ENCODE measurements at places on chromosomes 4 and X.

- no peak for DNase-seq
These were observed 17.7 kb upstream of the PIM2 start for GRCh38 chrX:48936429-48937053.

DNA sequence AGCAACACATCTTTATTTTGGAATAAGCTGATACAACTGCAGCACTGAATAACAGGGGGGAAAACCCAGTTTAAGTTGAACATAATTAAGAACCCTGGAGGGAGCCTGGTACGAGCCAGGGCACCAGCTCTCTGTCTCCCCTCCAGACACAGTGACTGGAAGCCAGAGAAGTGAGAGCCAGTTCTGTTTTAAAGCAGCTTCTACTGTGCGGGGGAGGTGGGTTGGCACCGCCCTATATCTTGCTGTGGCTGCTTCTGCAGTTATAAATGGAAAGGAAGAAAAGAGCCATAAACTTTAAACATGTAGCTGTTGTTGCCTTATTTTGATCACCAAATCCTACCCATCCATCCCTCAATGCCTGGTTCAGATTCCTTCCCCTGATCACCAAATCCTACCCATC, 207.9 kb upstream of the ANXA3 start:
- no peak for DNase-seq

- DNase-seq, result peak; percentile 3
These were observed 78.0 kb upstream of the CLNK start for GRCh38 chr4:10762561-10762960.

DNA sequence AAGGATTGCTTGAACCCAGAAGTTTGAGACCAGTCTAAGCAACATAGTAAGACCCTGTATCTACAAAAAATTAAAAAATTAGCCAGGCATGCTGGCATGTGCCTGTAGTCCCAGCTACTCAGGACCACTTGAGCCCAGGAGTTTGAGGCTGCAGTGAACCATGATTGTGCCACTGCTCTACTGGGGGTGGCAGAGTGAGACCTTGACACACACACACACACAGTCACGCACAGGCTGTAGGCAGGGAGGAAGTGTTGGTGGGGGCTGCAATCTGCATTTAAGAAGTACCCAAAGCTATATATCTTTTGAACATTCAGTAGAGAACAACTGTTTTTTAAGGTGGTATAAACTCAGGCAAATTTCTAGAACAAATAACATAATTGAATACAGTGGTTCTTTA, 7.2 kb downstream of the SCRG1 start:
- no peak for DNase-seq

DNA sequence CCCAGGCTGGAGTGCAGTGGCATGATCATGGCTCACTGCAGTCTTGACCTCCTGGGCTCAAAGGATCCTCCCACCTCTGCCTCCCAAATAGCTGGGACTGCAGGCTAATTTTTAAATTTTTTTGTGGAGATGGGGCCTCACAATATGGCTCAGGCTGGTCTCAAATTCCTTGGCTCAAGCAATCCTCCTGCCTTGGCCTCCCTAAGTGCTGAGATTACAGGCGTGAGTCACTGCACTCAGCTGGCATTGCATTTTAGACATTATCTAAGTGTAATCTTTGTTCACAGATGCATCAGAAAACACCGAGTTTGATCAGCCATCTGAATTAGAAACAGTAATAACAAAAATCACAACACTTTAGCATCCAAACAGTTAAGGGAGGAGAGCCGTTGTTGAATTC, 53.4 kb upstream of the CBR4 start:
- no peak for DNase-seq

DNA sequence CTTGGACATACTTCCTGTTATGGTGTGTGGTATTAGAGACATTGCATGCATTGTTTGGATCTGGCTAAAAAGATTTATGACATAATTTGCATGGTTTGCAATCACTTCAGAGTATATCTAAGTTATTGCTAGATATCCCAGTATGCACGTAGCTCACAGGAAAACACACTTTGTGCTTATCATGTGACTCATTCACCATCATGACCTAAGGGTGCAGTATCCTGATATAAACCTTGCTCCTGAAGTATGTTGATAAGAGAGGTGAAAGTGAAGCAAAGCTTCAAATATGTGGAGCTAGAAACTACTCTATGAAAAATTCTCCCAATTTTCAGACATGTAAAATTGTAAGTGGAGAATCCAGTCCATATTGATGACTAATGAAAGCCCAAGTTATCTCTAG, 46.9 kb upstream of the GRXCR1 start:
- no peak for DNase-seq

DNA sequence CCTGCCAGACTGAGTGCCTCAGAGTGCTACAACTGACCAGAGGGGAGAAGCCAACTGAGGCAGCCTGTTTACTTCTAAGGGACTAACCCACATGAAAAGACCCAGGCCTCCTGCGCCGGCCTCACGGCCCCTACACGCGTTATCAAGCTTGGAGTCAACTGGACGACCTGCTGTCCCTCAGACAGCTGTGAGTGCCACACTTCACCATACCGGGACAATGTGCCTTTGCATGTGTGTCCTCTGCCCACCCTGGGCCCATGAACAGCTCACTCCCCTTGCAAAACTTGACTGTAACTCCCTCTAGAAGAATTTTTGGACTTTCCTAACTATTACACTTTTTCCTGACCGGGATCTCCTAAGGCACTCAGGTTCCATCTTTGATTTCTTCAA, 1.8 kb downstream of the NOP14 start:
- DNase-seq, result no peak

- no peak for DNase-seq
These were observed 1222.0 kb upstream of the PRKX start for GRCh38 chrX:4935401-4935800.

- no peak for DNase-seq
These were observed 581 bp downstream of the UBE2K start for GRCh38 chr4:39698424-39699009.

- DNase-seq, result no peak
These were observed 134.4 kb upstream of the JADE1 start for GRCh38 chr4:128675083-128675482.

GRCh38 chrX:13266641-13267345, 53.1 kb downstream of the ATXN3L start:
- no peak for DNase-seq

DNA sequence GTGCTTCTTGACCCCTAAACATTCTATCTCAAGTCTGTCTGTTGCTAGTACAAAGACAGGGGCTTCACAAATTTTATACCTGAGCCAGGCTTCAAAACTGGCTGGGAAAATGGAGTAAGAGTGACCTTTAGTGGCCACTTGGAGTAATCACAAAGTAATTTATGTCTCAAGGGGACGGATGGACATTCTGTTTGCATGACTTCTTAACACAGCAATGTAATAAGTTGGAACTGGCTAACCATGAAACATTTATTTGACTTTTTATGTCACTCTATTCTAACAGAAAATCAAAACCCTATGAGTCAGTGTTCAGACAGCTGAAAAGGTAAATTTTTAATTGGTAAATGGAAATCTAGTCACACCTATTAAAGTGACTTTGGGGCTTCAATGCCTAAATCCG, 600.6 kb downstream of the ANKRD50 start:
- no peak for DNase-seq

DNA sequence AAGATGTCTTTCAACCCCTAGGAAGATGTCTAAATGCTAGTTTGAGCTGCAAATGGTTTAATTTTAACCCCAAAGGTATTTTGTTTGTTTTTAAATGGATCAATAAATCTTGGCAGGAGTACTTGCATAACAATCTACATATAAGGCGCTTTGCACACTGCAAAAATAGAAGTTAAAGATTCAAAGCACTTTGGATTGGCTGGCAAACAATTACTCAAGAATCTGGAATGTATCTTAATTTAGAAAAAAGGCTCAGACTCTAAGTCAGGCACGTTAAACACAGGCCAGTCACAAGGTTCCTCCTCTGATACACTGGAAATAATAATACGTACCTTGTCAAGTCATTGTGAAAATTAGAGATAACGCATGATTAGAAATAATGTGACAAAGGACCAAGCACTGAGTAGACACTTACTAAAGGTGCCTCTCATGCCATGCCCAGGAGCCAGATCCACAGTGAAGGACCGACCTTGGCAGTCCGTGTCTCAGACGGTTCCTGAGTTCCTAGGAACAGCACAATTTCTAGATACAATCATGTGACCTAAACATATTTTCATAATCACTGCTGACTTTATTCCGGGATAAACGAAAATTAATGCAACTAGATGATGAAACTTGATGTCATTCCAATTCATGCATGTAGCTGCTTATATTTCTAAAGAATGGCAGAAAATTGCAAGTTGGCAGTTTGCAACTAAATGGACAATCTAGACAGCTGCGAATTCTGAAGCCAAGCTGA, 49.6 kb downstream of the PROM1 start:
- no peak for DNase-seq

GRCh38 chr4:87128006-87128705, 92.3 kb downstream of the KLHL8 start:
- no peak for DNase-seq

GRCh38 chrX:4844376-4844775, 1130.9 kb upstream of the PRKX start:
- no peak for DNase-seq

- DNase-seq, result no peak
These were observed 147.4 kb downstream of the SMIM20 start for GRCh38 chr4:26061248-26061986.

DNA sequence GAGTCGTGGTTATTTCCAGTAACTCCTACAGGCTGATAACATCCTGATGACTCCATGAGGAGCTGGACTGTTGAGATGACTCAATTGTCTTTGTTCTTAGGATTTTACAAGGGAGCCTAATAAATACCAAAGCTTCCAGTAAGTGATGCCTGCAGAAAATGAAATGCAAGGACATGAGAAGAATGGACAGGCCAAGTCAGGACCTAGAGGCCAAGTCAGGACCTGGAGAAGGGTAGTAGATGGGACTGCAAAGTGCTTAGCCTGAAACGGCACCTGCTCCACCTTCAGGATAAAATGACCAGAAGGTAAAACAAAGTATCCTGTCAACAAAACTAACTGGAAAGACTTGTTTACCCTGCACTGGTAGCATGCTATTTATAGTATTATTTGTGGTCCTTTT, 6.4 kb upstream of the SLC10A6 start:
- DNase-seq, result no peak

GRCh38 chr4:103754844-103755243, 35.1 kb upstream of the TACR3 start:
- DNase-seq, result no peak

DNA sequence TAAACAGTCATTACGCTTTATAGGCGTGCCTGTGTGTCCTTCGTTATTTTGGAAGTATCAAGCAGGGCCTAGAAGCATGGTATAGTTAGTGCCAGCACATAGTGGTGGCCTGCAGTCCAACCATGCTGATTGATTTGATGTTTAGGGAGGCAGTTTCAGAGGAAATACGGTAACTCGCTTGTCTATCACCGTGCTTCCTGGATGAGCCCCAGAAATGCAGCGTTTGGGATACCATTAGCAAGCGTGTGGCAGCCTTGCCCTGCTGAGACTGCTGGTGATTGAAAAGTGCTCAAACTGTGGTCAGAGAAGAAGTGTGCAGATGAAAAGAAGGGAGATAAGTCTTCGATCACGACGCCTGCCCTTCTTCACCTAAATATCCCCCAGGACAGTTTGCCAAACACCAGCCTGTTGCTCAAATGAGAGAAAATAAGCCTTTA, 158.4 kb downstream of the CHIC2 start:
- DNase-seq, result no peak

- DNase-seq, result no peak
These were observed 905 bp upstream of the GALNTL6 start for GRCh38 chr4:171812333-171812664.

DNA sequence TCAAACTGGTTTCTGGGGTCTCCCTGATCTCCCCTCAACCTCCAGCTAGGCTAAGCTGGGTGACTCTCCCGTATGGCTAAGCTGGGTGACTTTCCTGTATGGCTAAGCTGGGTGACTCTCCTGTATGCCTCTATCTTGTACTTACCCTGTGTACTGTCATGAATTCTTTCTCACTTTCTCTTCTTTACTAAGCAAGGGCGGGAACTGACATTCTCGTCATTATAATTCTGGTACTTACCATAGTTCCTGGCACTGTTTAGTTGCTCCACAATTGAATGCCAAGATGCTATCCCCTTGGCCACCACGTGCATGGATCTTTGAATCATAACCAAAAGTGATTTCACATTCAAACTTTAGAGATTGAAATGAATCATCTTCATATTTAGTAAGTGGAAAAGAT, 8.8 kb downstream of the INTU start:
- no peak for DNase-seq

GRCh38 chr4:78410225-78410624, 141.3 kb upstream of the ANXA3 start:
- no peak for DNase-seq

DNA sequence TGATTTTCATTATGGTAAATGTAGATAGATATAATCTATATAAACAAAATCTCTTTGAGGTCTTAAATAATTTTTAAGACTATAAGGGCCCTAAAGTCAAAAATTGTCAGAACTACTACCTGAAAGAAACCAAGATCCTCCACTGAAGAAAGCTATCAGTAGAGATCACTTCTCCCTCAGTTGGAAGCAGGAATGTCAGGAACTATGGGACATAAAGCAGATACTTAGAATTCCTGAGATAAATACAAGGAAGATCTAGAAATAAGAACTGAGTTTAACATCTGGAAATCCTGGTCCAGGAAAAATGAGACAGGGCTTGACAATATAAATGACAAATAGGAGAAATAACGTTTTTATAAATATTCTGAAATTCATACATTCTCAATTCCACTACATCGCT, 97.2 kb downstream of the ADAMTS3 start:
- DNase-seq, result no peak

DNA sequence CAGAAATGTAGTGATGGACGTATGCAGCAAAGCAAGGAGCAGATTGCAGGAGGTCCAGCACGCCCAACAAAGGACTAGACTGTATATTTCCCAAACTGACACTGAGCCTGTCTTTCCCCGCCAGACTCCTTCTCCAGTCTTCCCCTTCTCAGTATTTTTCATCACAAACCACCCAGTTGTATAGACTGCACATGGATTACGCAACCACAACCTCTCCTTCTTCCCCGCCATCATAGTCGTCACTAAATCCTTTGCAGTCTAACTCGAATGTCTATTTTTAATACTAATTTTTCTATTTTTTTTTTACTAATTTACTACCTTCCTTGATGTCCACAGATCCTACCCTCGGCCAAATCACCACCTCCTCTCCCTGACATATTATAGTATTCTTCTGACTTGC, 105.4 kb downstream of the MTNR1A start:
- DNase-seq, result no peak

GRCh38 chr4:71241501-71242288, 97.1 kb upstream of the SLC4A4 start:
- no peak for DNase-seq

GRCh38 chr4:168831919-168832762, 177.9 kb downstream of the CBR4 start:
- DNase-seq, result peak; percentile 44

GRCh38 chr4:101345596-101346350, 1.6 kb downstream of the PPP3CA start:
- peak; percentile 45 for DNase-seq

- DNase-seq, result peak; percentile 13
These were observed 17.8 kb downstream of the TRIM2 start for GRCh38 chr4:153221783-153222706.

Measured in NCI-H1694 treated with DMSO at 0.1 percent for 48 hours (cell line).